ENCODE measurements at places on chromosomes 5 and 9.
A peak's percentile ranks its signal among the peaks of the same experiment; 100 is the strongest.

- no peak for DNase-seq
These were observed 7.1 kb downstream of the SPRY4 start for GRCh38 chr5:142317753-142318152.

DNA sequence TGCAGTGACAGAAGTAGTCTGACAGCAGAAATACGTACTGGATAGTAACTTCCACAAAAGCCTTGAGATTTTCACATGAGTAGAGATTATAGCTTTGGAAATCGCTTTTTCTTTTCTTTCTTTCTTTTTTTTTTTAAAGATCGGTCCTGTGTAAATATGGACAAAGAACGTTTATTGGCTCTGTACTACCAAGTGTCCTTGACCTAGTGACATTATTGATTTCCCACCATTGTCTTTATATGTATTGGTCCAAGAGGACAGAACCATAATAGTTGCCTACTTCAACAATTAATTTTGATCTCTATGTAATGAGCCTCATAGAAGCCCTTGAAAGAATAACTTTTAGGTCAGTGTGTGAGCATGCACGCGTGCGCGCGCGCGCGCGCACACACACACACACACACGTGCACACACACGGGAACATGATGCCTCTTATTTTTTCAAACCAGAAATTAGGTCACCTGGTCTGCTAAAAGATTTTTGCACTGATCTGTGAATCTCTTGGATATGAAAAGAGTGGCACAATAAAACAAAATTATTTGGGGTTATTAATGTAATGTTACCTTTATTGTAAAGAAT is 516.8 kb downstream of the PSAT1 start:
- DNase-seq, result no peak

- no peak for DNase-seq
These were observed 129.3 kb upstream of the LPCAT1 start for GRCh38 chr5:1652873-1653697.

- DNase-seq, result no peak
These were observed 46.7 kb upstream of the SPATA31C2 start for GRCh38 chr9:88184976-88185375.

DNA sequence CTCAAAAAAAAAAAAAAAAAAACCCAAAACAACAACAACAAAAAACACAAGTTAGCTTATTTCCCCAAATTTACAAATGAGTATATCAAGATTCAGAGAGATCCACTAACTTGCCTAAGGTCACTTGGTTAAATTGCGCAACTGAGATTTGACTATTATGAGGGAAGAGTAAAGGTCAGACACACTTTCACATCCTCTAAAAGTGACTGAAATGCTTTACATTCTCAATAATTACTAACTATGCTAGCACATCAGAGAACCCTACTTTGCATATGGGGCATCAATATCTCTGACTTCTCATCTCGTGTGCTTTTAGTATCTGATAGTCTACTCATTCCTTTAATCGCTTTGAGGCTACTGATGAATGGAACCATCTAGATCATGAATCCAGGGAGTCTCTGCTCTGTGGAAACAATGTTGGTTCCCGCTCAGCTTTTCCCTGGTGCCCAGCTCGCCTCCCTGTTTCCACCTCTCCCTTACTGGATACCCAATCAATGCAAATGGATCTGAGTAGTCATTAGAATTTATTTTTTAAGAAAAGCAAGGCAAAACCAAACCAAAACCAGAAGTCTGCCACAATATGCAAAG is 182.1 kb upstream of the TRIM32 start:
- no peak for DNase-seq

- DNase-seq, result no peak
These were observed 210.6 kb downstream of the ATP10B start for GRCh38 chr5:160641405-160641804.

- DNase-seq, result no peak
These were observed 7.2 kb upstream of the ARRDC3 start for GRCh38 chr5:91390268-91390667.

GRCh38 chr9:132126680-132127236 is 35.1 kb upstream of the NTNG2 start:
- no peak for DNase-seq

DNA sequence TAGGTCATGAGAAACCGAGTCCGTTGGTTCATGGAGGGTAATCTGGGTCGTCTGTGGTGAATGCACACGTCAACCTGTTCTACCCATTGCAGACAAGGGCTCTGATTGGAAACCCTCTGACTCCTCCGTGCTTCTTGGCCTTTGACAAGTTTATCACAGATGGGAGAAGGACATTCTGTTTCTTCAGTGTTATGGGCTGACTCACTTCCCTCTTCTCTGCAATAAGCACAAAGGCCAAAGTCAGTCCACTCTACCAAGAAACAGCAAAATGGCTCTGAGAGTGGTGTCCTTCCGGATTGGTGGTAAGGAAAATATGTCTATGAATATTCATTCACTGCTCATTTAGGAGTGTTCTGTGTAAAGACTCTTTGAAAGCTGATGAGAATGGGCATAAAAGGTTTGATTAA is 89.3 kb downstream of the FEM1C start:
- DNase-seq, result no peak

- no peak for DNase-seq
These were observed 184.8 kb downstream of the RORB start for GRCh38 chr9:74681906-74682305.

- DNase-seq, result no peak
These were observed 629.0 kb upstream of the PTPRD start for GRCh38 chr9:11241779-11242178.

DNA sequence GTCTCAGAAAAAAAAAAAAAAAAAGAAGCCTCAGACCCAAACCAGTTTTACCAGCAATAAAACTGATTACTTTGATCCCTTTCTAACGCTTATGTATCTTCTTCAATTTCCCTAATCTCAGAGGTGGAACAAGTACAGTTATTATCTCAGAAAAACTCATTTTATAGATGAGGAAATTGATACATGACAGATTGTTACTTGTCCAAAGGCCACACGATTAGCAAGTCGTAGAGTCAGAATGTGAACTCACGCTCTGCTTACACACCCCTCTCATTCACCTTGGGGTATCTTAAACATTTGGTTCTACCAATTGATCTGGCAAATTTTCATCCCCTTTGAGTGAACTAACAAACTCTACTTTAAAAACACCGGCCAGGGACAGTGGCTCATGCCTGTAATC is 110.2 kb downstream of the SUSD1 start:
- DNase-seq, result no peak

DNA sequence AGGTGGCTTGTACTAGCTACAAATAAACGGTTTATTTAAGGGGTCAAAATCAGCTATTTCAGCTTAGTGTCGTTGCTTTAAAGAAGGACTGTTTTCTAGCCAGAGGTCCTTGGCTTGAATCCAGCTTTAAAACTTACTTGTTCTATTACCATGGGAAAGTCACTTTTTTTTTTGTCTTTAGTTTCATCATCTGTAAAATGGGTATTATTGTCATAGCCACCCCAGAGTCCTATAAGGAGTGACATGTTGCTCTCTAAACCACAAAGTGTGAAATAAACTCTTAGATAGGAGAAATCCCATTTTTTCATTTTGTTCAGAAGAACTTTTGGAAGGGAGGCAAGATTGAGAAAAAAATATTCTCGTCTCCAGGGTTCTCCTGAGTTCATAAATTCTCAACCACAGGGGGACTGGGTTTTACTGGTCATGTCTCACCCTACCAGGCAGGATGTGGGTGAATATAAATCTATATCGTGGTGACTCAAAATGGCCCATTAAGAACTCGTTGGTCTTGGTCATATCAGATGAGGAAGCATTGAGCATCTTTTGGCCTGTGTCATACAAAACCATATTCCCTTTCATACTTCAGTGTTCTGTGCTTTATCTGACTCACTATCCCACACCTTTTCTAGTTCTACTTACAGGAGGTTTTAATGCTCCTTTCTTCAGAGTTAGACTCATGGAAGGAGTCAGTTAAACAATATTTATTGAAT is 202.7 kb upstream of the NR3C1 start:
- DNase-seq, result no peak

DNA sequence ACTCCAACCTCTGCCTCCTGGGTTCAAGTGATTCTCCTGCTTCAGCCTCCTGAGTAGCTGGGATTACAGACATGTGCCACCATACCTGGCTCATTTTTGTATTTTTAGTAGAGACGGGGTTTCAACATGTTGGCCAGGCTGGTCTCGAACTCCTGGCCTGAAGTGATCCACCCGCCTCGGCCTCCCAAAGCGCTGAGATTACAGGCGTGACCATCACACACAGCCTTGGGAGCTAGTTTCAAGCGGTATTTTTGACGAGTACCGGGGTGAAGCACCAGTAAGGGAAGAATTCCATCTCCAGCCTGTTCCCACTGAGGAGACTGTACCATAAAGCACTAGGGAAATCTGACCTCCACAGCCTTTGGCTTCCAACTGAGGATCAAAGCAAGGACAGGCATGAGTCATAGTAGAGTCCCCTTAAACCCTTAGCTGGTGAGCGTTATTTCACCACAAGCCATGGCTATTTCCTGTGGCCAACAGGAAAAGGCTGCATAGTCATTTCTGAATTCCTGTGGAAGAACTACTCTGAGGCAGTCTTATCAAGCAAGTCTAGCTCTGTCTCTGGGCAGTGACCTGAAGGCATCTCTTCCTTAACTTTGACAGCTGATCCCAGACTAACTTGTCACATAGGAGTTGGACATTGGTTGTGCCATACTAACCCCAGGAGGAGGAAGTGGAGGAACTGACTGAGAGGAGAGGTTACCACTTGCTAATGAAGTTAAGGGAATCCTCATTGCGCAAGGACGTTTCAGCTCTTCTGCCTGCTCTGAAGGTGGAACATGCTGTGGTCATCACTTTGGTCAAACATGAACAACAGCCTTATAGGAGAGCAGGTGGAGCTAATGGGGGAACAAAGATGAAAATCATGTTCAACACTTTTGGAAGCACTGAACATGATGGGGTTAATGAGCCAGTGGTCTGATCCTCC is 85.8 kb upstream of the DMRT1 start:
- DNase-seq, result peak; percentile 60

DNA sequence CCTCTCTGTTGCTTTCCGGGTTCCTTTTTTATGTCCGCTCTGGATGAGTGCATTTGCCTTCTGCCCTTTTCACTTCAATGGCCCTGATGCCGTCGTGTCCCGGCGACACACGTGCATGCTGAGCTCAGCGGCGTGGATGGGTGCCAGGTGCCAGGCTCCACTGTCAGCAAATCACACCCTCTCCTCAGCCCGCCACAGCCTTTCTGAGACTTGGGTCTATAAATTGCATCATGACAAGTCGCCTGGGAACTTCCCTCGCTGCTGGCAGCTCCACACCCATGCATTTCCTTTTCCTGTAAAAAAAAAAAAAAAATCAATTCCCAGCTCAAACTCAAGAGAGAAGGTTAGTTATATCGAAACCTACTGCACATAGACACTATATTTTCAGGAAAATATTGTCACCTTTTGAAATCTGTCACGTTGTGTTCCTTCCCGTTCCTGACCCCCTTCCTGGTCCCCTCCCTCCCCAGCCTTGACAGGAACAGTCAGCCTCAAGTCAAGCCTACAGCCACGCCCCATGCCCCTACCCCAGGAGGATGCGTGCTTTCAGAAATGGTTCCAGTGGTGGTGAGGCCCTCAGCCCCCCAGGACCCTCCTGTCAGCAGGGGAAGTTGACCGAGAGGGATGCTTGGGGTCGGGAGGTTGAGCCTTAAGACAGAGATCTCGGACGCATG is 110.3 kb upstream of the PTCH1 start:
- DNase-seq, result no peak

DNA sequence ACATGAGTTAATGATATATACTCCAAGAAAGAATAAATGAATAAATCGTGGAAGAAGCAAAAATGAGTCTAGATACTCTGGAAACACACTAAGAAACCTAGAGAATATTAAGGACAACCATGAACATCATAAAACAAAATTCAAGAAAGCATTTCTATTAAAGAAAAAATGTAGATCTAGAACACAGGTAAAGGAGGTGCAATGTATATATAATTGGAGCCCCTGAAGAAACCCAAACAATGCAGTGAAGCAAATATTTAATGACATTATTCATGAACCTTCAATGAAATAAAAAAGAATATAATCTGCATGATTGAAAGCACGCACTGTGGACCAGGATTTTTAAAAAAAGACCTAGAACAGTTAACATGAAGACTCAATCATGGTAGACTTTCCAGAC is 150.1 kb downstream of the ATPSCKMT start:
- no peak for DNase-seq

DNA sequence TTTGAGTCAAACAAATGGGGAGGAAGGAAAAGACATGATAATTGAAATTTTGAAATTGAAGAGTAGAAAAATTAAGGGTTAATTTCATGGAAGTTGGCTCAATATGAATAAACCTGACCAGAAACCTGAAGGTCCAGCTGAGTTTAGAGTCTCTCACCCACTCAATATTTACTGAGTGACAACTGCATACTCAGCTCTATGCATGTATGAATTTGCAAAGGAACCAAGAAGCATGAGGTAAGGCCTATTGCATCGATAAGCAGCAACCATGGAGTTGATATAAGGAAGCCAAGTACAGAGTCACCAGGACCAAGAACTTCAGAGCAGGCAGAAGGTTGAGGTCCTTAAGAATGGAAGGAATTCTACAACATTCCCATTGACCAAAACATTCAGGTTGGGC is 163.4 kb downstream of the SEMA5A start:
- no peak for DNase-seq

DNA sequence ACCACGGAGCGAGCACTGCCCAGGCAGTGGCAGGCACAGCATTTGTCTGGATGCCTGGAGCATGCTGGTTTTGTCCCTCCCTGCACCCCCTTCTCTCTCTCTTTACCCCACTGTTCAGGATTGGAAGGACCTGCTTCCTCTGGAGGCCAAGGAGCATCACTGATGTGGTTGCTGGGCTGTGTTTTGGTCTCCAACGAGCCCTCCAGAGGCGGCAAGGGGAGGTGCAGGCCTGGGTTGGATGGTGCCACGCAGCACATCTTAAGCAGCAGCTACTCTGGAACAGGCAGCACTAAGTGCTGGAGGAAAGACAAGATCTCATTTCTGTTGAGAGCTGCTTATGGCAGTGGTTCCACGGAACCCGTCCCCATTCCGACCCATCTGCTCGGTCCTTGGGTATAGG is 139.6 kb downstream of the CMYA5 start:
- DNase-seq, result no peak

DNA sequence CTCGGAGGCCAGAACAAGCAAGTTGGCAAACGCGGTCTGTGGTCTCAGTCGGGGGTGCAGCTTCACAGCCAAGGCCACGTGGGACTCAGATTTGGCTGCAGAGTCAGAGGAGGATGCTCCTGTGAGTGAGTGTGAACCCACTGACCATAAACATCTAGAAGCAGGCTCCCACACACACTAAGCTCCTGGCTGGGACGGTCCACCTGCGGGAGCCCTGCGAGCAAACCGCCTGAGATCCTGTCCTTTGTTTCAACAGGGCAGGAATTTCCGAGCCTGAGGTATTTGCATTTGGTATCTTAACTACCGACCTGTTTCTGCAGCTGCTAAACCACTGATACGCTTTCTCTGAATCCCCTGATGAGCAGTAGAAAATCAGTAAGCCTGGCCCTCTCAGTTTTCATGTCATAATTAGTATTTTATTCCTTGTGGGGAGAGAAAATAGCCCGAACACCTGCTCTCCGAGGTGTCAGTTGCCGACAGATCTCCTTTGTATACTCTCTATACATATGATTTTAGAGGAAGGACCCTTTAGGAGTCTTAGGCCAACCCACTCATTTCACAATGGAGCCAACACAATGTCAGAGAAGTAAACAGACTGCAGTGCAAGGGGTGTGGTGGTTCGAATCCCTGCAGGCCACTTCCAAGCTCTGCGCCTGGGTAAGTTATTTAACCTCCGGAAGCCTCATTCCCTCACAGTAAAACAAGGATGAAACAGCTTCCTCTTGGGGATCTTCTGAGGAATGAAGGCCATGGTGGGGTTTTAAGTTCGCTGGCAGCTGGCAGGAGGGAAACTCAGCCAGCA is 40.9 kb upstream of the PWWP2A start:
- no peak for DNase-seq

- DNase-seq, result no peak
These were observed 55.6 kb downstream of the ATPSCKMT start for GRCh38 chr5:10194083-10194482.
